ENCODE measurements at places on chromosomes 6 and 20.

- no peak for DNase-seq
Observed at GRCh38 chr6:4714961-4715501, 61.2 kb upstream of the CDYL start.

- DNase-seq = no peak
Observed at GRCh38 chr6:20333721-20334269, 67.9 kb upstream of the E2F3 start.

DNA sequence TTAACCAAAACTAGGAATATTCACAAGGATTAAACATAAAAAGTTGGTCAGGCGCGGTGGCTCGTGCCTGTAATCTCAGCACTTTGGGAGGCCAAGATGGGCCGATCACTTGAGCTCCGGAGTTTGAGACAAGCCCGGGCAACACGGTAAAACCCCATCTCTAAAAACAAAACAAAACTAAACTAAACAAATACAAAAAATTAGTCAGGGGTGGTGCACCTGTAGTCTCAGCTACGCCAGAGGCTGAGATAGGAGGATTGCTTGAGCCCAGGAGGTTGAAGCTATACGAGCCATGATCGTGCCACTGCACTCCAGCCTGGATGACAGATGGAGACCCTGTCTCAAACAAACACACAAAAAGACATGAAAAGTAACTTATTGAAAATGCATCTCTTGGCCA lies 3.2 kb downstream of the PSORS1C2 start:
- DNase-seq = no peak

GRCh38 chr6:87075168-87075567 lies 19.7 kb downstream of the CGA start:
- DNase-seq = no peak

DNA sequence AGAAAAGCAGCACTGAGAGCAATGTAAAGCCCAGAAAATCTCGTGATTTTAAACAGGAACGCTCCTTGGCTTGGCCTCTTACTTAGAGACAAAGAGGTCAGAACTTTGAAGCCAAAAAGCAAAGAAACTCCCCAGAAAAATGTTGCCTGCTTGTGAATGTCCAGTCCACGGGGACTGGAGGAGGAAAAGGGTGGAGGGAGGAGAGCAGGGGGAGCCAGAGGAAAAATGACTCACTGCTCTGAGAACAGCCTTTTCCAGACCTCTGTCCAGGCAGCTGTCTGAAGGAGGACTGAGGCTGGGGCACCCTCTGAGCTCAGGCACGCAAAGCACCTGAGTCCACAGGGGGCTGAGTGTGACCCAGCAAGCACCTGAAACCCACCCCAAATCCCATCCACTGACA lies 64.7 kb downstream of the TRAM2 start:
- no peak for DNase-seq

DNA sequence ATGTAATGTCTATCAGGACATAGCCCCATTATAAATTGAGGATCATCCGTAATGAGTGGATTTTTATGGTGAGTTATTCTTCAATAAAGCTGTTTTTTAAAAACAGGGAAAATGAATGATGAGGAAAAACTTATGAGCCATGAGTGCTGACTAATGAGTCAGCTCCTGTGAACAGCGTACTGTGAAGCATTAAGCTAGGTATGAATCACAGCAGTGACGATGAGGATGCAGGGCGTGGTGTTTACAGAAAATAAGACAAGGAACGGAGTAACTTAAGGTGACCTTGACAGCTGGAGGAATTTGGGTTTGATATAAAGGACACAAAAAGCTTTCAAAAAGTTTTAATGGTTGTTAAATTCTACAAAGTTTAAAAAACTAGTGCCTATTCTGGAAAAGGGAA lies 96.3 kb downstream of the FOXF2 start:
- DNase-seq = no peak

All from NCI-H748 treated with DMSO at 0.1 percent for 48 hours (cell line).